AG04450 (cell line): ENCODE measurements at places on chromosomes 1 and 21.

- DNase-seq: no peak
Measured at GRCh38 chr21:26795412-26795805, 49.8 kb downstream of the ADAMTS1 start.

GRCh38 chr1:160629286-160630210 is 17.3 kb downstream of the SLAMF1 start:
- no peak for DNase-seq

DNA sequence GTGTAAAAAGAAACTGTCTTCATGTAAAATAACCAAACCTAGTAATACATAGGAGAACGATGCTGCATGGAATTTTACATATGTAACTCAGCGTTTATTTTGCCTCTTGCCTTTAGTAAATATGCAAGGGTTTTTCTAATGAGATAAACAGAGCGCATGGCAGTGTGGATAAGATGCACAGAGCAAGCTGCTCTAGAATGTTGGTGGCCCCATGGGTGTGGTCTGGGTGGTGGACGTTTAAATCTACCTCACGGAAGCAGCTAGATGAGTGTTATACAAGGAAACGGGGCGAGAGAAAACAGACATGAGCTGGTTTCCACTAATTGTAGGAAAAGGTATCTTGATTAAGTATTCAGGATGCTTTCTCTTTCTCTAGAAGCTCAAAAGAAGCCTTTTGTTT is 205.9 kb downstream of the DSCAM start:
- no peak for DNase-seq

DNA sequence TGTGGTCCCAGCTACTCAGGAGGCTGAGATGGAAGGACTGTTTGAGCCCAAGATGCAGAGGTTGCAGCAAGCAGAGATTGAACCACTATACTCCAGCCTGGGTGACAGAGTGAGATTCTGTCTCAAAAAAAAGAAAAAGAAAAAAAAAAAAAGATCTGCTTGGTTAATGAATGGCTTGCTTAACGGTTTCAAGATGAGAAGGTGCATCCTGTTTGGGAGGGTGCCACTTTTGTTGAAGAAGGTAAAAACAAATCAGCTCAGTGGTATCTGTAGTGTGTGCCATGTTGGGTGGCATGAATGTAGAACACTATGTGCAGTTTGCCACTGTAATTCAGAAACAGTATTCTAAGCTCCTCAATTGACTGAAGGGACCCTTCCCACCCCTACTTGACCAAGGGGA is 94.9 kb upstream of the ETV3 start:
- no peak for DNase-seq

GRCh38 chr1:53763911-53764310 is 24.9 kb upstream of the GLIS1 start:
- DNase-seq: no peak

- no peak for DNase-seq
Measured at GRCh38 chr1:16266411-16267118, 29.6 kb upstream of the CPLANE2 start.

DNA sequence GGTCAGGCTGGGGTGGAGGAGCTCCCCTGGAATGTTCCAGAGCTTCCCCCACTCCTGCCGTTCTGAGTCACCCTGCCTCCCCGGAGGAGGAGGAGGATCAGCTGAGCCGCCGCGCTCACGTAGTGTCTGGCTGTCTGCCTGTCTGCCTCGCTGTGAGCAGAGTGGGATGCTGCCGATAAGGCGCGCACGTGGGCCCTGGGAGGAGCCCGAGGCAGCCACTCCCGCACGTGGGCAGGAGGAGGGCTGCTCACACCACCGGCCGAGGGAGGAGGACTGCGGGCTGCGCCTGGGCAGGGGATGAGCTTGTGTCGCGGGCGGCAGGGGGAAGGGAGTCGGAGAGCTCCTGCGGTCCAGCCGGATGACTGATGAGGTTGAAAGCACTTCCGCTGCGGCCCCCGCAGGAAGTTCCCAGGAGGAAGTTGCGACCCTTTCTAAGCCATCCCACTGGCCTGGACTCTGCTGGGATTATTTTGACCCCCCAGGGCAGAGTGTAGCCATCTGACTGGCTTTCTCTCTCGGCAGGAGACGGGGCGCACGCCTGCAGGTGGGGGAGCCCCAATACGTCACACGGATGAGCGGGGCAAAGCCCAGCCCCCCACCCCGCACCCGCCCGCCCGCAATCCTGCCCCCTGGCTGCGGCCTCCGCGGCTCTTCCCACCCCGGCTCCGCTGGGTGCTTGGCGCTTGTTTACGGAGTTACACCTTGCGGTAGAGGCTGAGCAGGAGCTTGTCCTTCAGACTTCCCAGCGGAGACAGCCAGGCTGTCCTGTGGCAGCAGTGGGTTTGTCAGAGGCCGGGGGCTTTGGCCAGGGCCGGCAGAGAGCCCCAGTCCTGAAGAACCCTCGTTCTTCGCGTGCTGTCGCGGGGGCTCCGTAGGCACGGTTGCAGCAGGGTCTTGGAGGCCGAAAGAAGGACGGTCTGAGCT is 9.8 kb downstream of the PDXK start:
- peak; percentile 97 for DNase-seq

DNA sequence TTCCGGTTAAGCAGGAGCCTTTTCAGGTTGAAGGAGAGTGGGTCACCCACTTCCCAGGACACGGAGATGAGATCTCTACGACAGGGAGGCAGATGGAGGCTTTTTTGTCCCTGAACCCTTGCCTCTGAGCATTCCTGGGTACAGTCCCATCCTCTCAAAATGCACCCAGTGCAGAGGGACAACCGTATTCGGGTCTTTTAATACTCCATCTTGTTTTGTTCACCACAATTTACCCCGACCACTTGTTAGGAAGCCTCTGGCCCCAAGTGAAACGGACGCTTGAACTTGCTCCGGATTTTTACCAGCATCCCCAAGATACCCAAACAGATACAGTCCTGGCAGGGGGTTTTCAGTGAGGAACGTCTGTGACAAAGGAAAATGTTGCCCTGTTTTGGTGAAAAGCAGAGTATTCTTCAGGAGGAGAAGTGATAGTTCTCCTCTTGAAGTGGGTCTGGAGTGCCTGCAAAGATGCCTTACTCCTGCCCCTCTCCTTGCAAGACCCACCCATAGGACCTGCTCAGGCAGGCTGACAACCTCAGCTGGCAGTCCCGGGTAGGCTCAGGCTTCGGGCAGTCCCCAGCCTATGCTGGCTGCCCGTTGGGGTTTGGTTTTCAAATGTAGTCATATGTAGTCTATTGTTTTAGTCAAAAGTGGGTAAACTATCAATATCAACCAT is 669 bp upstream of the ARL8A start:
- DNase-seq: no peak

DNA sequence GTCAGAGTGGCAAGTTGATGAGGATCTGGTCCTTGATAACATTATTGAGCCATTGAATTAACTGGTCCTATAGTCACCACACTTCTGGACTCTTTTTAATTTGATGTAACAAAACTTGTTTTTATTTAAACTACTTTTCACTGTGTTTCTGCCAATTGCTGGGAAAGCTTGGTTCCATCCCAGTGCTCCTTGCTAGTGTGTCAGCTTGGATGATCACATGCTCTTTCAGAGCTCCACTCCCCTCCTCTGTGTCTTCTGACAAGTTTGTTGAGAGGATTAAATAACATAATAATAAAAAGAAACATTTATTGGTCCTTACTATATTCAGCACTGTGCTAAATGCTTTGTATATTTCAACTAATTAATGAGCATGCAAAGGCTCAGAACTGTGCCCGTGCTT is 448.5 kb upstream of the B3GALT2 start:
- no peak for DNase-seq

- DNase-seq: no peak
Measured at GRCh38 chr21:40191616-40192015, 324.4 kb downstream of the PCP4 start.

DNA sequence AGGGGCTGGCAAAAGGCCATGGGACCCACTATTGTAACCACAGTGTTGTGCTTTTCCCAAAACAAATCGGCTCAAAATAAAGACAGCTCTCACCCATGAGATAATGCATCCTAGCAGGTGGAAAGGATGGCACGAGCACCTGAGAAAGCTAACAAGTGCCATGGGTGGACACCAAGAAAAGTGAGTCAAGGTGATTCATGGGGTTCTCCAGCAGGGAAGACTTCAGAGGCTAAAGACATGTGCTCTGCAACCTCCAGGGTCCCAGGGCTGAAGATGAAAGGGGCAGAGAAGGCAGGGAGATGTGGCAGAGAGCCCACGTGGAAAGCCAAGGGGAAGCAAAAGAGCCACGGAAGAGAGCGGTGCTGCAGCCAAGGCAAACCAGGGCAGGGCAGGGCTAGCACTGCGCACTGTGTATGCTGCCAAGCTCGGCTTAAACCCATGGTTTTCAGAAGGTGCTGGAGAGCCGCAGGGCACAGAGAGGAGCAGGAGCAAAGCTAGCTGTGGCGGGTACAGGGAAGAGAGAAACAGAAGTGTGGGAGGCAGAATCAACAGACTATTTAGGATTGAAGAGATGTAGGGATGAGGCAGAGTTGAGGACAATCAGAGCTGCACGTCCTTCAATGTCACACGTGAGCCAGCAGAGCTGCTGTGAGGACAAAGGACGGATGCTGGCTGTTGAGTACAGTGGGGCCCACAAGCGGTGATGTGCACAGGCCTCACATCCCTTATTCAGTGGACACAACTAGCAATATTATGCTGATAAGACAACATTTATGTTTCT is 41.8 kb upstream of the C1orf198 start:
- no peak for DNase-seq

DNA sequence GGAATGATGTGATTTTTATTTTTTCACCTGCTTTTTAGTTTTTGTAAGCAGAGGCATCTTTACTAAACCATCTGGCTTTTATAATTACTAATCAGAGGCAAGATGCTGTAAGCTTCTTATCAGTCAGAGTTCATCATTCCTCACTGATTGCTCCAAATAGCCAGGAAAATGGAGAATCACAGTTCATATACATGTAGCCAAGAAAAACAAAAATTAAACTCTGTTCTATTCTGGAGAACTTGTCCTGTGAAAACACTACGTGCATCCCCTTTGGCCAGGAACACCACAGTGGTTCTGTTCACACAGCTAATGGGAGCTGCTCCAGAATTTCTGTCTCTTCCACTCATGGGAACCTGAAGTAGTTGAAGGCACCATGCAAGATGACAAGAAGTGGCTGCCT is 725.5 kb upstream of the CHRM3 start:
- DNase-seq: no peak

DNA sequence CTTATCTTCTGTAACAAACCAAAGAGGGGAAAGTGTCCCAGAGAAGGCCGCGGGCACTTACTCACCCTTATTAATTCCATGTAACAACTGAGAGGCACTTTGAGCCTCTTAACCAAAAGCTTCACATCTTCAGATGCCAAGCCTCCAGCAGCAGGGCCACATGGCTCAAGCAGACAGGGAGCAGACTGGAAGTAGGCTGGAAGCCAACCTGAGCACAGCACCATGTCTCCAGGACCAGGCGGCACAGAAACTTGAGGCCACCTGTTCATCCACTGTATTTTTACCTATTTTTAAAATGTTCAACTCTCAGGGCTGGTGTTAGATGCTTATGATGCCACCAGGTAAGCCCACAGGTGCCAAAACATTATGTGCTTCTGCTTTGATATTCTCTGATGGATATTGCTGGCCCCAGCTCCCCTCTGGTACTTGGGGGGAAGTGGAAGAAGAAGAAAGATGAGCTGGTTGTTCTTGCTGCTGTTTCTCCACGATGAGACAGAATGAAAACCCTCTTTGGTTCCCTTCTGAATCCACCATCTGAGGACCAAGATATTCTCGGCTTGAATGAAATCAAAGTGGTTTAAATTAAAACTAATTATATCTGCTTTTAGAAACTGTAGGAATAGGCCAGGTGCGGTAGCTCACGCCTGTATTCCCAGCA is 30.6 kb upstream of the SDE2 start:
- DNase-seq: no peak

- DNase-seq: no peak
Measured at GRCh38 chr1:3481836-3482375, 27.4 kb downstream of the ARHGEF16 start.

DNA sequence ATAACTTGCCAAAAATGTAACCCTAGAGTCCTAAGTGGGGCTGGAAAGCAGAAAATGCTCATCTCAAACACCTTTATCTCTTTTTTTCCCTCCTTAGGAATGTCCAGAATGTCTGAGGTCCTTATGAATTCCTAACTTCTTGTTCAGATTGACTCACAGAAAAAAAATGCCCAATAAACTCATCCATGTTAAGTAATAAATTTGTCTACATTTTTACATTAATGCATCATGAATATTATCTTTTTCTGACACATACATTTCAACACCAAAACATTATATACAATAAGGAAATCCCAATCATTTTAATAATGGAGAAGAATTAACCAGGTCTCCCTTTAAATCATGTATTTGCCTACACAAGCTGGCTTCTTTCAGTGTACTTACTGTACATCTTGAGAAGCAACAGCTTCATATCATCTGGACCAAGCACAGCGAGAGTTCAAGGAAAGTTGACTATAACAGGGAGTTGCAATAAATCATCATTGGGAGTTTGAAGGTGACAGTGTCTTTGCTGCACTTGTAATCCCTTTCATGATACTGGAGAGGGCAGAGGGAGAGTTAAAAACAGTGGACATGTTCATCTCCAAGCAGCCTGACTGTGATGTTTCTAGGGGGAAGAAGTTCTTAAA is 565.2 kb downstream of the LTN1 start:
- no peak for DNase-seq

- DNase-seq: no peak
Measured at GRCh38 chr21:38858026-38858811, 52.5 kb downstream of the ETS2 start.

GRCh38 chr1:56550138-56550858 is 29.1 kb downstream of the PLPP3 start:
- no peak for DNase-seq

DNA sequence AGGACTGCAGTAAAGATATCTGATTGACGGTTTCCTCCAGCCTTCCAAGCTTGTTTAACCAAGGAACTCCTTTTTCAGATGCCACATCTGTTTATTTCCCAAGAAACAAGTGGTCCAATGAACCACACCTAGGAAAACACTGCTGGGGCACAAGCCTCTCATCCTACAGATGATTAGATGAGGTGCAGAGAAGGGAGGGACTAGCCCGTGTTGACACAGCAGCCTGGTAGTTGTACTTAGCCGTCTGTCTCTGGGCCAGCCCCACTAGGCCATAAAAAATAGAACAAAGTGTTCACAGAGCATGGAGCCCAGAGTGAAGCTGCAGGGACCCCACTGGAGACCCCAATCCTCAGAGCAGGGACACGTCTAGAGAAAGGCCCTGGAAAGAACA is 32.1 kb downstream of the LRP8 start:
- no peak for DNase-seq

DNA sequence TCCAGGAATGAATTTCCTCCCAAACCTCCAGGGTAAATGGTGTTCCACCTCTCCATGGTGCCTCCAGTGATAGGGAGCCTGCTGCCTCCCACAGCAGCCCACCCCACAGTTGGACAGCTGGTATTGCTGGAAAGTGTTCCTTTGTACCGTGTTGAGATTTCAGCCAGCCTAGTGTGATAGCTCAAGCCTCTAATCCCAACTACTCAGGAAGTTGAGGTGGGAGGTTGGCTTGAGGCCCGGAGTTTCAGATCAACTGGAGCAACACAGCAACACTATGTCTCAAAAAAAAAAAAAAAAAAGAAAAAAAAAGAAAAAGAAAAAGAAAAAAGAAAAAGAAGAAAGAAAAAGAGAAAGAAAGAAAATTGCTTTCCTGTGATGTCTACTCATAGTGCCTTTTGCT is 96.1 kb downstream of the CHD1L start:
- DNase-seq: no peak

- no peak for DNase-seq
Measured at GRCh38 chr1:233424779-233425178, 97.3 kb downstream of the MAP3K21 start.

- no peak for DNase-seq
Measured at GRCh38 chr1:46027788-46028573, 104.4 kb downstream of the PIK3R3 start.

- DNase-seq: no peak
Measured at GRCh38 chr1:63916485-63917360, 142.9 kb downstream of the ROR1 start.
